Stimulated activated CD8-positive, alpha-beta memory T cell treated with anti-CD3 and anti-CD28 coated beads, Interleukin-15, amount 100 ng/mL, for 4 hours (primary cell): ENCODE measurements at places on chromosomes 7 and 10.

DNA sequence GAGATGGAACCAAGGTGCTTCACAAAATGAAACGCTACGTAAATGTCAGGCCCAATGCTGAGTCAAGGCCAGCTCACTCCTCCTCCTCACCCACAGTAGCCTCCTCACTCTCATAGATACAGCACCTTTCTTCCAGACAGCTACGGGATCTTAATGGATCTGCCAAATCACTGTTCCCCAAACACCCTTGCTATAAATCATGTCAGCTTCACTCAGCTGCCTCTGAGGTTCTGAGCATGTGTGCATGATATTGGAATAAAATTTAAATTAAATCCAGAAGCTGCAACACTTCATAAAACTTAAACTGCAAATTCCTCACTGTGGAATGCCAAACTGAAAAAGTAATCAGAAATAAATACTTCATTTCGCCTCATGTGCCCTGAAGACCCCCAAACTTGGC, 14.7 kb upstream of the CPXM2 start:
- no peak for DNase-seq

DNA sequence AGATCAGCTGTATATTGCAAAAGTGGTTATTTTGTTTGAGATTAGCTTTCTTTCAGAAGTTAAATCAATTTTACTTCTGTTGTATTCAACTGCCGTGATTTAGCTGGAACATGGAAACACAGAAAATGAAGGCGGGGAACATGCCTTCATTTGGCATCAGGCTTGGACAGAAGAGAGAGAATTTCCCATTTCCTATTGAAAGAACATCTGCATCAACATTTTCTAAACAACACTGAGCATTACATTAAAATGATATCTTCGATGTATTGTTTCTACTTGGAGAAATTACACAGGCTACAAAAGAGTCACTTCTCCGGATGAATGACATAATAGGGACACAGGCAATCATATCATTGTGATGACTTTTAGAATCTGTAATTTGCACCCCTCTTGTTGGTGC, 46.6 kb upstream of the KLF6 start:
- no peak for DNase-seq

DNA sequence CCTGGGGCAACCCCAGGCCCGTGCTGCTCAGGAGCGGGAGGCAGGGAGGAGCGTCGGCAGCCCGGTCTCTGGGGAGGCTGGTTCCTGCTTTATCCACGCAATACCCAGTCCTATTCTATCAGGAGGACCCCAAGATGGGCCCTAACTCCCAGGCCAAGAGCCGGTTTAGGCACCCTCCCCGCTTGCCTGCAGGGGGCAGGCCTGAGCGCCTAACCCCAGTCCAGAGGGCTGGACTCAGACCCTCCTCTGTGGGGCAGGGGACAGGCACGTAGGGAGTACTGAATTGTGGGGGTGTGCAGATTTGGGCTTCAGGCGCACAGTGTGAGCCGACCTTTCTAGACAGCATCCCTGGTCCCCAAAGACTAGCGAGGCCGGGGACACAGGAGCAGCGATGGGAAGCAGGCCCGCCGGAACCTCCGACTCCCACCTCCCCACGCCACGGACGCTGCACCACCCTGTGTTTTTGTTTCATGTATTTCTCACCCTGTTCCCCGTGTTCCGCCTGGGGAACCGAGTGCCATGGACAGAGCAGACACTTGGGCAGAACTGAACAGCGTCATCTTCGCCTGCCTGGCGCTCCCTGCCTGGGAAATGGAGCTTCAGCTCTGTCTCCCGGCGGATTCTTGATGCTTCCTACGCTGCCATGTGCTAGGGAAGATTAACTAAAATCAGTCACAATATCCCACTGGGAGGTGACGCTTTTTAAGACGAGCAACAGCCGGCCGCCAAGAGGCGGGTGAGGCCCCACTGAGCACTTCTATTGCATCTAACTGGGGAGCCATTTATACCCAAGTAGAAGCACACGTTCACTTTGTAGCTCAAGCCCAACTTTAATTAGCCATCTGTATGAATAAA, 5.3 kb downstream of the NUDT1 start:
- DNase-seq = no peak

DNA sequence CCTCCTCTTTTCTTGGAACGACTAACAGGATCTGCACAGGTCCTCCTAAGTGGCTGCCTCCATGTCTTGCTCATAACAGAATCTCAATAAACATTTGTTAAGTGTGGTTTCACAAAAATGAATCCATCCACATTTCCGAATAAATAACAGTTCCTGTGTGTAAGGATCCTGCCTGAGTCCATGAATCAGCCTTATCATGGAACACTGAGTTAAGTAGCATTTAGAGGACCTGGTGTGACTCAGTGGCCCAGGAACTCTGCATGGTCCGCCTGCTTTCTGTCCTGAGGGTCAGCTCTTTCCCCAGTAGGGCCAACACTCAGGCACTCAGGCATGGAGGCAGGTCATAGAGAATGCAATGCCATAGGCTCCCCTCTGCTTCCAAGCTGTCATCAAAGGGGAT, 15.8 kb upstream of the C10orf90 start:
- DNase-seq = no peak

DNA sequence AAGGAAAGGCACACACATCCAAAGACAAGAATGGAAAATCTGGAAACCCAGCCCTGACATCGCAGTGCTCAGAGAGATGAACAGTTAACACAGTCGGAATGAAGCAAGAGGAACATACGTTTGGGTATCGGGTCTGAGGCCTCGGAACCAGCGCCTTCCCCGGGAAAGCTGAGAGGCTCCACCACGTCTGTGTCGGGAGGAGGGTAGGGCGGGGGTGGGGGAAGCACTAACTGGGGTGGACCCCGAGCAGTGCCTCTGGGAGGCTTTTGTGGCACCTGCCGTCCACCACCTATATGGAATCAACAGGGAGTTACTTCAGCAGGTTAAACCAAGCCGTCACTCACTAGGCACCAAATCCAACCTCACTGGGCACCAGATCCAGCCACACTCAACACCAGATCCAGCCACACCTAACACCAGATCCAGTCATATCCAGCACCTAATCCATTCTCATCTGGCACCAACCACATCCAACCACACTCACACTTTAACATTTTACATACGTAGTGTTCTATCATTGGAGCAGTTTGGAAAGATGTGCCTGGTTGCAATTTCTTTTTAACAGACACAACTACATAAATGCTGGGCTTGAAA, 233.6 kb downstream of the COBL start:
- DNase-seq = no peak

GRCh38 chr10:3564346-3565002, 220.5 kb downstream of the KLF6 start:
- DNase-seq = no peak

GRCh38 chr7:132575419-132575981, 770 bp downstream of the PLXNA4 start:
- DNase-seq = no peak

DNA sequence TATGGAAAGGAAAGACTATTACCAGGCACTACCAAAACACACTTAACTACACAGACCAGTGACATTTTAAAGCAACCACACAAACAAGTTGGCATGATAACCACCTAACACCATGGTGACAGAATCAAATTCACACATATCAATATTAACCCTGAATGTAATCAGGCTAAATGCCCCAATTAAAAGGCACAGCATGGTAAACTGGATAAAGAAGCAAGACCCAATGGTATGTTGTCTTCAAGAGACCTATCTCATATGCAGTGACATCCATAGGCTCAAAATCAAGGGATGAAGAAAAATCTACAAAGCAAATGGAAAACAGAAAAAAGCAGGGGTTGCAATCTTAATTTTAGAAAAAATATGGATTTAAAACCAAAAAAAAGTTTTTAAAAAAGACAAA, 86.0 kb downstream of the SAMD9 start:
- no peak for DNase-seq

DNA sequence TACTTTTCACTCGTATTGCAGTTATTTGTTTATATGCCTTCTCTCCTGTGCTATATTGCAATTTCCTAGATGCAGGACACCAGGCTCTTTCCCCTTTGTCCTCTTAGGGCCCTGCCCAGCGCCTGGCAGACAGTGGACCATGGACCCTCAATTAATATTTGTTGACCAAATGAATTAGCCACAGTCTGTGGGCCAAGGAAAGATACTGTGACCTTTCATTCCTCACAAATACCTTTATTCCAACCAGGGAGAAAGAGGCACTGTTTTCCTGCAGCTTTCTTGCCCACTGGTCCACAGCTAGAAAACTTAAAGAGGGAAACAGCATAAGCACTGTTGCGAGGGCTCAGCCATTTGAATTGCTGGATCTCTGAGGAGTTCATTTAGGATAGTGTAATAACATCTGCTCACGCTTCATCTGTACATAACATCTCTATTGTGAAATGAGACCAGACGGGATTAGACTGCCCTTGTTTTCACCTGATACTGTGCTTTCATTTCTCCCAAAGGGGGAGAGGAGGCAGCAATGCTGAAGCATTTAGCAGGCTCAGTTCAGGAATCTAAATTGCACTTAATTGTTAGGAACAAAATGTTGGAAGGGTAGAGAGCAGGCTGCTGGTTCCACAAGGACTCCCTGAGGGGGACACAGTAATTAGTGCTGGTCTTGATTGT, 46.7 kb downstream of the TNS3 start:
- no peak for DNase-seq

DNA sequence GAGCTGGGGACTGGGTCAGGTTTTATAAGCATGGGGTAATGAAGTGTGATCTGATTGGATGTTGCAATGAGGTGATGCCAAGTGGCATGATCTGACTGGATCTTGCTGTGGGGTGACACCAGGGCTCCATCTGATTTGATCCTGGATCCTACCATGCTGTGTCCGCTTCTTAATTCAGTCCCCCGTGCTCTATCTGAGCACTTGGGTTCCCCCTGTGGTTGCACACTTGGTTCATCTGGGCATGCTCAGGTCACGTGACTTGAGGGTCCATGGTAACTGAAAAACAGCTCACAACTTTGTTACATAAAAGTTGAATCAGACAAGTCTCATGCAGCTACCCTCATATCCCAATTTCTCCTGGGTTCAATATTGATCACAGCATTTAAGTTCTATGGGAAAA, 448.6 kb upstream of the NRP1 start:
- DNase-seq = no peak

GRCh38 chr7:45417268-45417667, 156.9 kb upstream of the ADCY1 start:
- DNase-seq = no peak

DNA sequence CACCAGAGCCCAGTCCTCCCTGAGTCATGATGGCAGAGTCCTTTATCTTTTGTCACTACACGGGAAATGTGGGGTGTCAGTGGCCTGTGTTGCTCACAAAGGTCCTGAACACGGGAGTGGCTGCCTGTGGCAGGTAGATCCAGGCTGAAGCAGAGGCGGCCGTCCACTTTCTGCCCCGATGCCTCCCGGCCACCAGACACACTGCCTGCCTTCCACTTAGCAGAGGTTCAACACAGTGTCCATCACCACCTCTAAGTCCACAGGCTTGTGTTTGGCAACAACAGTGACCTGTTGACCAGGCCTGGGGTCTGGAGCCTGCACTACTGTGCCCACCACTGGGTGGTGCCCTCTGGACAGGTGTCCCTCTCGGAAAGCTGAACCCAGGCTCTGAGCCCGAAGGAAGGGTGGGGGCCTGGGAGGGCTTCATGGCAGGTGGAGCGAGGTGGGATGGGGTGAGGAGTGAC, 49.9 kb upstream of the CAMK2B start:
- DNase-seq = no peak

DNA sequence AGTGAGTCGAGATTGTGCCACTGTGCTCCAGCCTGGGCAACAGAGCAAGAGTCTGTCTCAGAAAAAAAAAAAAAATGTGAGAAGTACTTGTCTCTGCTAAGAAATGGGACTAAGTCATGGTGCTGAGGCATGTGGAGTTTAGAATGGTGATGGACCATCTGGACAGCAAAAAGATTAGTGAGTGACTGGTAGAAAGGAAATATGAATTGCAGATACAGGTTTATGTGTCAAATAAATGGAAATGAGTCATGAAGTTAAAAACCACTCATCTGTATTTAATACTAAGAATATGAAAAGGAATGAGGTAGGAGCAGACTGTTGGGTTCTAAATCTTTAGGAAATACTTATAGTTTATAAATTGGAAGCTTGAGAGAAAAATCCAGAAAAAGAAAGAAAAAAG, 625.7 kb upstream of the ANKRD30A start:
- DNase-seq = no peak

GRCh38 chr10:50470798-50471582, 152.8 kb downstream of the SGMS1 start:
- DNase-seq = no peak

- no peak for DNase-seq
Observed at GRCh38 chr7:78134256-78134655, 335.7 kb downstream of the PHTF2 start.

DNA sequence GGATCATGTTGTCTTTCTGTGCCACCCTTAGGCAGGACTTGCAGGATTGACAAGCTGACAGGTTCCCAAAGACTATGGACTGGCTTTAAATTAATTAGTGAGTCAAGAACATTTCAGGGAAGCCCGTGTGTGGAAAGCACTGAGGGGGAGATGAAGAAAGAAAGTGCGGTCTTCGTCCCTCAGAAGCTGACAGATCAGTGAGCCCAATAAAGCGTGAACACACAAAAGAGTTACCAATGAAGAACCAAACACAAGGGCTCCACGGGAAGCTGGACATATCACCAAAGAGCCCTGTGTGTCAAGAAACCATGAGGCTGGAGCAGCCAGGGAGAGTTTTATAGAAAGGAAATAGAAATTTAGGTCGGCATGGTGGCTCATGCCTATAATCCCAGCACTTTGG, 725.8 kb downstream of the PARD3 start:
- no peak for DNase-seq
